ENCODE measurements at places on chromosomes 5 and 9. TPM values are rescaled to one million over a fixed set of nuclear protein-coding genes. Genes with fewer than 3 reads are reported as not detected.

DNA sequence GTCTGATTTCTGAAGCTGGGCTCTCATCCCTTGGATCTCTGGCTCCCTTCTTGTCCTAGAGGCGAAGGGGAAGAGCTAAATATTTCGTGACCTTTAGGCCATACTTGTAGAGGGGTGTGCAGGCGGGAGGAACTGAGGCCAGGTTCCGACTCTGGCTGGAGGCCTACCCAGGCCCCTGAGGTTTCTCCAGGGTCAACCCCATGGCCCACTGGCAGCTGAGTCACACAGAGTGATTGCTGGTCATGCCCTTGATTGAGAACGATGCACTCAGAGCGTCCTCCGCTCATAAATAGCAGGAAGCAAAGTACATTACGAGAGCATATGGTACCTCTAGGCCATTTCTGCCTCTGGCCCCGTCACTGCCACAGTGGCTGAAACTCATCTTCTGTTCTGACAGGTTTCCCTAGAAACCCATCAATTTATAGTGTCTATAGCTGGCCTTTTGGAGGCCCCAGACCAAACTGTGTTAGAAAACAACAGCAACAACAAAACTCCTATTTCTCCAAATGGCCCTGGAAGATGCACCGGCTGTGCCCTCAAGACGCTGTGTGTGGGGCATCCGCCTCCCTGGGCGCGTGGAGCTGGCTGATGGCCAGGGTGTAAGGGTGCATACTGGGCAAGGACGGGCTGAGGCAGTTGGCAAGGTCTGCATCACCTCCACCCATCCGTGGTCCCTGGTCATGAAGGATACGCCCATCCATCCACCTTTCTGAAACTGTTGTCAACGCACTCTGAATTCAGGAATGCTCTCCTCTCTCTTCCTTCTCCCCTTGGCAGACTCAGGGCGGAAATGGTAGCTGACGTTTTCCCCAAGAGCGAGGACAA is 32.9 kb upstream of the FCN1 start:
- DNase-seq: peak; percentile 51

DNA sequence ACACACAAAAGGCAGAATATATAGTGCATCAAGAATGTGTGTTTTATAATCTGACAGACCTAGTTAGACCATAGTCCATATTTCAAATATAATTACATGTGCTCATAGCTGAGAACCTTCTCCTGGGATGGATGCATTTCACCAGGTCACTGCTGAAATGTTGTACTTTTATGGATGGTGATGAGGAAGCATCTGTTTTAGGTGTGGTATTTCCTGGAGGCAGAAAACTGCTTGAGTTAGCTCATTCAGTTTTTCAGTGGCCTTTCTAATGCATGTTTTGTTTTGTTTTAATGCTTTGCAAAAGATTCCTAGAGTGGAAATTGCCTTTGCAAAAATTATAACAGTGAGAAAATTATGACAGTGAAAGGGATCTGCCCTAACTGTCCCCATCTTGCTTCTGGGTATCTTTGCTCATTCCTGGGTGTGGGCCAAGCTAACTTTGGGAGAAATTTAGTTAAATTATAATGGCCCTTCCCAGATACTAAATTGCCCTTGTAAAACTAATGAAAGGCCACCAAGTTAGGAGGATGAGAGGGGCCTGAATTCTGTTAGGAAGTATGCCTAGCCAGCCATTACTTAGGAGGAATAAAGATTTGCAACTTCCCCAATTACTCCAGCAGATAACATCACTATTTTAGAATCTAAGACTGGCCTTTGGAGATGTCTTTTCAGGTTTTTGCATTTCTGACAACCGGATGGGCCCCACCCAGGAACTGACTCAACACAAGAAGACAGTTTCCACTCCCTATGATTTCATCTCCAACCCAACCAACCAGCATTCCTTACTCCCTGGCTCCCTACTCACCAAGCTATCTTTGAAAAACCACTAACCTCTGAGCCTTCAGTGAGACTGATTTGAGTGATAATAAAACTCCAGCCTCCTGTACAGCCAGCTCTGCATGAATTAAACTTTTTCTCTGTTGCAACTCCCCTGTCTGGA is 7.0 kb upstream of the IL12B start:
- no peak for DNase-seq

DNA sequence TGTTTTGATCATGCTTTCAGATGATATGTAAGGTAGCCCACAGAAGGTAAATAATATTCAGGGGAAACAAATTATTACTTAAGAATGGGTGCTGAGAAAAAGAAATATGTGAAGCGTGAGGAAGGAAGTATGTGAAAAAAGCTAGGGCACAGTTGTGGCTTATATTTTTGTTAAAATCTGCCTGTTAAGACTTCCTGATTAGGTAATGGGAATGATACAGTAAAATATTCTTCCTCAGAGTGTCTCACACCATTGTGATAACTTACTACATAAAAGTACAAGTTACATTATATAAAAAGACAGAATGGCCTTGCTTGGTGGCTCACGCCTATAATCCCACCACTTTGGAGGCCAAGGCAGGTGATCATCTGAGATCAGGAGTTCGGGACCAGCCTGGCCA is 18.7 kb upstream of the PARP8 start:
- no peak for DNase-seq

TAF11L2 gene
- not detected for total RNA-seq

GRCh38 chr5:14687023-14687665 is 22.6 kb downstream of the OTULIN start:
- no peak for DNase-seq

DNA sequence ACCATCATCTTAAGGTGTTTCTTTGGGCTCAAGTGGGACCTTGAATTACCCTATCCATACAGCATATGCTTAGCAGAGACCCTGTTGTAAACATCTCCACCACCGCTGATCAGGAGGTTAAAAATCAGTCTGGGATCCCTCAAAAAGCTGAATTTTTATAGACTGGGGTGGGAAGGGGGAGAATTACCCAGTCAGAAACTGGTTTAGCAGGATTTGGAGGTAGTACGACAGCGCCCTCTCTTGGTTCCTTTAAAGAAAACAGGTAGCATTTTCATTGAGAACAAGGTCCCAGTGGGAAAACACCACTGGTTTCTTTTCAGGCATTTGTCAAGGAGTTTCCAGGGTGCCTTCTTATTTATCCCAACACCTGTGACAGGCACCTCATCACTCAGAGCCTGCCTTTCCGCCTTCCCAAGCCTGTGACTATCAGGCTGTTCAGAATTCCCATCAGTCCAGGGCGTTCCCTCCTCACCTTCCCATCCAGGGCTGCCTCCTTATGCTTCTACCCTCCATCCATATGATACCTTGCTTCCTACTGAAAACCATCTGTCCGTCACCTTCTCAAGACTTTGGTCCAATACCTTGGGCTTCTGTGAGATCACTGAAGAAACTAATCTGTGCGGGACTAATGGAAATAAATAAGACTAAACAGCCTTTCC is 203.8 kb upstream of the RAI14 start:
- DNase-seq: no peak

GRCh38 chr5:133293960-133294359 is 242.1 kb downstream of the HSPA4 start:
- no peak for DNase-seq

DMGDH gene
- total RNA-seq: not detected

TNFSF15 gene
- 0.08 TPM for total RNA-seq

- DNase-seq: no peak
These were observed at the start of gene PCDHA8 for GRCh38 chr5:140840978-140841962. Gene PCDHA8 (plus strand): TSS chr5:140841187. CDS start chr5:140841322, 135 bp downstream.

- no peak for DNase-seq
These were observed 41.8 kb downstream of the COL27A1 start for GRCh38 chr9:114196979-114197622.

DNA sequence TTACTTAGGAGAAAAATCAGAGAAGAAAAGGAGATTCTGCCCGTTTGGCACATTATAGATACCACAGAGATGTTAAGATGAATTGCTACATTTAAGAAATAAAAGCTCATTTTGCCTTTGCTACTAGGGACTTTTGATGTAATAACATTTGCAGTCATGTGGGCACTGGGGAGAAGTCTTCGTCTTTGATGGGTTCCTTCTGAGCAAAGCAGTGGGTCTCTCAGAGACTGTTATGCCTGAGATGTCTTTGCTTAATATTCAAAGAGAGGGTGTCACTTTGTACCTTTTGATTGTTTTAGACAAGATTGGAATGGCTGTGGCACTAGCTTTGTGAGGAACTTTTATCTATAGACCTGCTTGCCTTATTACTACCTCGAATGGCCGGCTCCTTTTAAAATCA is 25.0 kb downstream of the SLC25A25 start:
- no peak for DNase-seq

CARTPT gene
- not detected for total RNA-seq

HAVCR2 gene
- 721 TPM for total RNA-seq

DNA sequence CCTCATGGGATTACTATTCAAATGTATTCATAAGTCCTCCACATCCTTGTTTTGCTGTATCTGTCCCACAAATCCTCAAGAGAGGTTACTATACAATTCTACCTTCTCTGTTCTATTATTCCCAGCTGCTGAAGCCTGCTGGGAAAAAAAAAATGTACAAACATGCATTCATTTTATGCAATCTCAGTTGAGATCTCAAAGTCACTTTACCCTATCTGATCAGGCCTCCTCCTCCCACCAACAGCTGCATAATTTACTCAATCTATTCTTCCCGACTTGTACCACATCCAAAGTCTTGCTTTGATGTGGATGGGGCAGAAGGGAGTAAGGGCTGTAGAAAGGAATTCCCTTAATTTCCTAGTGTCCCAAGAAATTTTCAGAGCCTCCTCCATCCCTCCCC is 28.6 kb downstream of the PSIP1 start:
- no peak for DNase-seq

GRCh38 chr9:92247981-92248380 is 45.5 kb downstream of the IARS1 start:
- no peak for DNase-seq

DBH gene
- not detected for total RNA-seq

GRCh38 chr9:99371376-99371775 is 149.3 kb downstream of the SEC61B start:
- DNase-seq: no peak

DNA sequence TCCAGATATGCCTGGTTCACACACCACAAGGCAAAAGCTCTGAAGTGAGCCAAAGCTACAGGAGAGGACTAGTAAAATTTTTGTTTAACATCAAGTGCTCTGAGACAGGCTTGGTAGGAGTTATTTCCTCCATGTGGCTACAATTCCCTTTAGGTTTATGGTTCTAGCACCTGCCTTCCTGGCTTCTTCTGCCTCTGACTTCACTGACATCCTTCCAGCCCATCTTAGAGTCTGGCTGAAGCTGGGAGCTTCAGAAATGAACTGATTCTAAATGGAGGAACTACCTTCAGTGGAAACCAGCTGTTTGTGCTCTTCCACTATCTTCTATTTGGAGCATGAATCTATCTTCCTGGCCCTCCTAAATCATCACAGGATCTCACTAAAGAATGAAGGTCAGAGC is 215.3 kb upstream of the FBXL7 start:
- DNase-seq: no peak

RAD23B gene
- total RNA-seq: 94.7 TPM

DNA sequence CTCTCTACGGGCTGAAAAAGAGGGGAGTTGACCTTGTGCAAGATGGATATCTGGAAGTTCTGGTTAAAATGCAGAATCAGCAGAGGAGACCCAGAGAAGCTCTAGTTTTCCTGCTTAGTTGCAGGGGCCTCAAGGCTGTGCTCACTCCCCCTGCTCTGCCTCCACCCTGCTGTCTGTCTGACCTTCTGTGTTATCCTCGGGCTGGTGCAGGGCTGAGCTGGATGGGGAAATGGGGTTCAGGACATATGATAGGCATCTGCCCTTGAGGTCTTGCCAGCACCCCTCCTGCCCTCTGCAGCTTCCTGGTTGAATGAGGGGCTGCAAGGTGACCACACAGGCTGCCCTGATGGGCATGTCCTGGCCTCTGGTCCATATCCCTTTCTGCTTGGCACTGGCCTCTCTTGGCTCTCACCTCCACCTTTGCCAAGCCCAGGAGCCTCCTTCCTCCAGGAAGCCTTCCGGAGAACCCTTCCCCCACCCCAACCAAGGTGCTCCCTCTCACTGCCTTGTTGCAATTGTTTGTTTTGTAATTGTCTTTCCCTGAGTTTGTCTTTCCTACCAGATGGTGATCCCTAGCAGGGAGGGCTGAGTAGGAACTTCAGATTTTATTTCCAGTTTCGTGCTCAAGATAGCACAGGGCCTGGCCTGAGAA is 1.3 kb downstream of the TMEM268 start:
- DNase-seq: no peak

DNA sequence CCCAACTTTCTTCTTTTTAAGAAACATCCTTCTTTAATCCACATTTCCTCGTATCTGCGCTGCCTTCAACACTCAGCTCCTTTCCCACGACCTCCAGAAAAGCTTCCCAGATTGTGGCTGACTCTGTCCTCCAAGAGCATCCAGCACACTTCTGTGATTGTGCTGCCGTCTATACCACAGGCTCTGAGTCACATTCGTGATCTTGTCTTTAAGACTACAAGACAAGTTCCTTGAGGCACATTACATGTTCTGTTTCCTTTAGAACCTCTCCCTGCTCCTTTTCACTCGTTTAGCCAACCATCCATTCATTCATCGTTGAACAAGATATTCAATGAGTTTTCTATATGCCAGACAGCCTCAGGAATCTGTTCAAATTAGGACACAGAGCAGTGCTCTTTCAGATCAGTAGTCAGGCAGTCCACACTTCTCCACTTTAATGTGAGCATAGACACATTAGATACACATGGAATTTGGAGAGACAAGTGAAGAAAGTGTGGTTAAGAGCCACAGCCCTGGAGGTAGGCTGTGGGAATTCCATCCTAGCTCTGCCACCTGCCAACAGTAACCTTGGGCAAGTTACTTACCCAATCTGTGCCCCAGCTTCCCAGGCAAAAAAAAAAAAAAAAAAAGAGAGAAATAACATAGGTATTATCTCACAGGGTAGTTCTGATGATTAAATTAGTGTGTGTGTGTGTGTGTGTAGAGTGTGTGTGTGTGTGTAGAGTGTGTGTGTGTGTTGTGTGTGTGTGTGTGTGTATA is 18.9 kb downstream of the WHRN start:
- no peak for DNase-seq

WNT8A gene
- total RNA-seq: not detected

NR4A3 gene
- 1.3 TPM for total RNA-seq

- peak; percentile 71 for DNase-seq
These were observed 28.6 kb upstream of the SLC6A19 start for GRCh38 chr5:1172670-1173404.

Measured in natural killer cell treated with Interleukin-12 subunit alpha and Interleukin-12 subunit beta and Interleukin-15 and Interleukin-18, amount 100 ng/mL, for 72 hours (primary cell).